ENCODE measurements at places on chromosomes 4 and X.

- no peak for DNase-seq
These were observed 97.2 kb upstream of the ACSL4 start for GRCh38 chrX:109830157-109830703.

DNA sequence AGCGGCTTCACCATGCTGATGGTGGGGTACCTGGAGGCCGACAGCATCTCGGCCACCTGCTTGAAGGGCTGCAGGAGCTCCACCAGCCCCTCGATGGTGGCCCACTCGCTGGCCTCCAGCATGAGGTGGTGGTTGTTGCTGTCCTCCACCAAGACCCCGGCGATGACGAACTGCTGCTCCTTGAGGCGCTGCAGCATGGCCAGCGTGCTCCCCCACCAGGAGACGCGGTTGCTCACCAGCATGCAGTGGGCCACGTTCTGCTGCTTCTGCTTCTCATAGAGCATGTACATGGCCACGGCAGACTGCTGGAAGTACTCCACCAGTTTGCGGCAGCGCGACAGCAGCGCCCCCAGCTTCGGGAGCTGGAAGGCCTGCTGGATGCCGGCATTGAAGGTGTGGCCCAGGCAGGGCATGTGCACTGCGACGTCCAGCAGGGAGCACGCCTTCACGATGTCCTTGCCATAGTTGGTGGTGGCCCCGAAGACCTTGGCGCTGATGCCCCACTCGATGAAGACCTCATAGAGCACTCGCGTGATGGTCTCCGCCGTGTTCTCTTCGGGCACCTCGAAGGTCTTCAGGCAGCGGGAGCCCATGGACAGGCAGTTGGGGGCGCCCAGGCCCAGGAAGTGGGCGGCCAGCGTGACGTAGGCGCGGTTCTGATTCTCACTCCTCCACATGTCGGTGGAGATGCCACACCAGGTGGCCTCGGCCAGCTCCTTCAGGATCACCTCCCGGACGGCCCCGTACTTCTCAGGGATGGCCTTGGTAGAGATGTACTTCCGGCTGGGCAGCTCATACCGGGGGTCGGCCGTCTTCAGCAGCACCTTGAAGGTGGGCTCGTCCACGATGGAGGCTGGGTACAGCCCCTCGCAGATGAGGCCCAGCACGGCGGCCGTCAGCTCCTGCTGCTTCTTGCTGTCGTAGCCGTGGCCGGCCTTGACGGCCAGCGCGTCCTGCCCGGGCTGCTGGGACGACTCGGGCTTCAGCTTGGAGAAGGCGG lies 11.0 kb downstream of the DHRSX start:
- DNase-seq: no peak

DNA sequence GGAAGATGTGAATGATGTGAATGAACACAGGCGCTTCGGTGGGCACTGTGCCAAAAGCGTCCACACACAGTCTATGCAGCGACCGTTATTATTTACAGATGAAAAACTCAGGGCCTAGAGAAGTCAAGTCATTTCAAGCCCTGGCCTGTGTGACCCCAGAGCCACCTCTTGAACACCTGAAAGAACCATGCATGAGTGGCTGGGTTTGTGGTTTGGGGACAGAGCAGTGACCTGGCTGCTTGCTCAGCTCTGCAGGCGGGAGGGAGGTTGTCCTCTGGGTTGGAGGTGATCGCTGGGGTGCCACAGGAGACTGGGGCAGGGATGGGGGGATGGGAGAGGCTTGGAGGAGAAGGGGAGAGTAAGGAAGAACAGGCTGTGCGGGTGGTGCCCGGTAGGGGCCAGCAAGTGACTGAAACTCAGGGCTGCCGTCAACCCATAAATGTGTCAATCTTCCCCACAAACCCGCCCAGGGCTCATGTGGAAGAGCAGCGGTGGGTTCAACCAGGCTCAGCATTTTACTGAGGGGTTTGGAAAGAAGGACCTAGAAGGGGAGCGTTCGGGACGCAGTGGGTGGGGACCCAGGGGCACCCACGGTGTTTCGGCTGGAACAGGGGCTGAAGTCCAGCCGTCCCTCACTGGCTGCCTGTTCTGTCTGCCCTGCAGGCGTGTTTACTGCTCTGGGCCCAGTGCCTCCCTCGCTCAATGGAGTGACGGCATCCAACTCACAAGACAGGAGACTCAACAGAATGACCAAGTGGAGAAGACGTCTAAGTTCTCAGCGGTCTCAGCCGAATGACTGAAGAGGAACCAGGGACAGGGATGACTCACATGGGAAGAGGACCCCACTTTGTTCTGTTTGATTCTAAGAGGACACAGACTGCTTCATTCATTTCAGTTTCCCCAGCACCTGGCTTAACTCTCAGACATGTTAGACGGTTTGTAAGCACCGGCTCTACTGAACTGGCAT lies 167.8 kb downstream of the AFAP1 start:
- DNase-seq: no peak

DNA sequence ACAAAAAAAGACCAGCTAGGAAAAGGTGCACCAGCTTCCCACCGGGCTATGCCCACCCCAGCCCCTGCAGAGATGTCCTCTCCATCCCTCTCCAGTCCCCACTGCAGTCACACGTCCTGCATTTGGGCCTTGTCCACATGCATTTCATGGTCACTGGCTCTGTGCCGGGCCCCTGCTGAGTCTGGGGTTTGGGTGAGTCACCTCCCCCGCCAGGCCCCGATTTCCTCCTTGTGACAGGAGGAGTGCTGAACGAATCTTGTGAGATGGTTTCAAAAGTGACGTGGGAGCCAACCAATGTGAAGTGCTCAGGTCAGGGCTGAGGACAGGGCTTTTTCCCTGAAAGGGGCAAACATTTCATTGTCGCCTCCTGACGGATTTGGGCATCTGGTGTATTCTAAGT lies 7.1 kb downstream of the CPZ start:
- no peak for DNase-seq

GRCh38 chr4:2009651-2010233 lies 968 bp upstream of the NELFA start:
- peak; percentile 41 for DNase-seq

- no peak for DNase-seq
These were observed 38.3 kb upstream of the CBLL2 start for GRCh38 chrX:22234380-22234779.

GRCh38 chr4:42541647-42542046 lies 115.3 kb downstream of the ATP8A1 start:
- no peak for DNase-seq

GRCh38 chrX:46860557-46860956 lies 23.7 kb downstream of the RP2 start:
- peak; percentile 47 for DNase-seq

DNA sequence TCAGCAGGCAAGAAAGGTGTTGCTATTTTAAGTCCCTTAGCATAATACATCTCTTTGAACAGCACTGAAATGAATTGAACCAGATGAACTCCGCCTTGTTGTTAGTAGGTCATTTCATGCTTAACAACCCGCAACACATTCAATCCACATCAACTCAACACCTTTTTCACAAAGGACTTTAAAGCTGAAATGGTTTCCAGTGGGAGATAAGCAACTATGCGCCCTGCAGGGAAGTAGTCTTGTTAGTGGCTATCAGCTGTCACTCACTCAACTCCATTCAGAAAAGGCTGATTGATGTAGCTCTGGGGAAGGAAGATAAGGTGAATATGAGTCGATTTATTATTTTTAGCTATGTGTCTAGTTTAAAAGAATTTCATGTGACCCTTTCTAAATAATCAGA lies 46.0 kb downstream of the ATP8A1 start:
- DNase-seq: no peak

Measured in NCI-H510A (cell line).